ENCODE measurements at places on chromosomes 3 and 15.

DNA sequence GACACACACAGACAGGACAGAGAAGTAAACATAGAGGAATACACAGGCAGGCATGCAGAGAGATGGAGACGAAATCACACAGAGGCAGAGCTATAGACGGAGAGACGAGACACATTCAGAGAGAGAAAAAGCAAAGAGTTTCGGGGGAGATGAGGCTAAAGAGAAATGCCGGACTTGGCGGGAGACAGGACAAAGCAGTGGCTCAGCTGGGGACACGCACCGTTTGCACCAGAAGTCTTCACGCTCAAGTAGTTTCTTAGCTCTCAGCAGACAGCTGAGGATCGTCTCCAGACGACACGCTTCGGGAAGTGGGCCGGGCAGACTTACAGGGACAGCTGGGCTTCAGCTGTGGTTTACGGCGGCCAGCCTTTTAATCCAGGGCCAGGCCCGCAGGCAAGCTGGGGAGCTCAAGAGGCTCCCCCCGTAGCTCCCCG, 56.2 kb upstream of the DLG1 start:
- DNase-seq: peak; percentile 18

DNA sequence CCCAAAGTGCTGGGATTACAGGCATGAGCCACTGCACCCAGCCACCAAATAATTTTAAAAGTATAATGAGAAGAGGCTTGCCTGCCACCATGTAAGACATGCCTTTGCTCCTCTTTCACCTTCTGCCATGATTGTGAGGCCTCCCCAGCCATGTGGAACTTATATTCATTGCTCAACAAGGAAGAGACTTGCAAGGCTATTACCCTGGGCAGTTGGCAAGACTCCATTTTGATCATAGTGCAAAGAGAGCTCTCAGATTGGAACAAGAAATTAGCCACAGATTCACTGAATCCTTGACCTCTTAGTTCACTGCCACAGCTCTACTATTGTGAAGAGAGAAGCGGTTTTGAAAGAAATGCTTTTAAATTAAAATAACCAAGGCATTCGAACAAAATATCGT, 6.1 kb downstream of the SCAP start:
- DNase-seq: no peak

DNA sequence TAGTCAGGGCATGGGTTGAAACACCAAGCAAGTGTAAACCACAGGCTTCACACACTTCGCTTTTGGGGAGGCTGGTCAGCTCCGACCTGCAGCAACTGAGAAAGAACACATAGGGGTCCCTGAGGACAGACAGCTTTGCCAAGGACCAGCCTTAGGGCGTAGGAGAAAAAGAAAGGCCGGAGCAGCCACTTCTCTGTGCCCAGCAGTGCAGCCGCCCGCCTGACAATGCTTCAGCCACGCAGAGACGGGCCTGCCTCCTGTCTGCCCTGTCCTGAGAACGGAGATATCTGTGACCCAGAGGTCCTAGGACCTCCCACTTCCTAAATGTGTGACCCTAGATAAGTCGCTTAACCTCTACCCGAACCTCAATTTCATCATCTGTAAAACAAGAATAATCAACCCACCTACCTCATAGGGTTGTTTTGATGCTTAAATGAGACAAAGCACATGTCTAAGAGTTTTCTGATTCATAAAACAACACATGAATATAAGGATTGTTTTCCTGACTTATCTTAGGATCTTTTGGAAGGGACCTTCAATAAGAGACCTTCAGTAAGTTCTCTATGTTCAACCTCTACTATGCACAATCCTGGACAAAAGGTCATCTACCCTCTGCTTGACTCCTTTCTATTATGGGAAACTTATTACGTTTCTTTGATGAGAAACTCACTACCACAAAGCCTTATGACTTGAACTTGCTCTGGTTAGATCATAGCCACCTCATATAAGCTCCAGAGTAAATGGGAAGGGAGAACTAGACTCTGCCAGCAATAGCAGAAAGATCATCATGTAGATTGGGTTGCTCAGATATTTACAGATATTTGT, 32.9 kb upstream of the RFTN1 start:
- DNase-seq: no peak

DNA sequence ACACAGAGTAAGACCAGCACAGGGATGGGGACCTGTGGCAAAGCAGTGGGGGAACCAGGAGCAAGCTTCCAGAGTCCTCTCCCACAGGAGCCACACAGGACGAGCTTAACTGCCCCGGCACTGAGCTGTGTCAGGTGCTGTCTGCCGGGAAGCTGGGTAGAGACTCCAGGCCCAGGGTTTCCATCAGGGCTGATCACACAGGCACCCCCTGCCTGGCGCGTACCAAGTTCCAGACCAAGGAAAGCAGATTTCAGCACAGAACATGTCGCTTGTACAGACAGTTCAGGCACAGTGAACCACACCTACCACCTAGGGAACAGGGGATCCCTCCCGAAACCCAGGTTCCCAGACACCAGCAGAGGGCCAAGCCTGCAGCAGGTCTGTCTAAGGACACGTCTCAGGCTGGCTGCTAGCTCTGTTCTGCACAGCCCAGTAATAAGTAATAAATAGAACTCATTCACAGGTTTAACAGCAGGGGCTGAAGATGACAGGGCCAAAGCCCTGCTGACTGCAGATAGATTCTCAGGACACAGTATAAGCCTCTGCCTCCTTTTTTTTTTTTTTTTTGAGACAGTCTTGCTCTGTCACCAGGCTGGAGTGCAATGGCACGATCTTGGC, 30.2 kb upstream of the OCA2 start:
- no peak for DNase-seq

DNA sequence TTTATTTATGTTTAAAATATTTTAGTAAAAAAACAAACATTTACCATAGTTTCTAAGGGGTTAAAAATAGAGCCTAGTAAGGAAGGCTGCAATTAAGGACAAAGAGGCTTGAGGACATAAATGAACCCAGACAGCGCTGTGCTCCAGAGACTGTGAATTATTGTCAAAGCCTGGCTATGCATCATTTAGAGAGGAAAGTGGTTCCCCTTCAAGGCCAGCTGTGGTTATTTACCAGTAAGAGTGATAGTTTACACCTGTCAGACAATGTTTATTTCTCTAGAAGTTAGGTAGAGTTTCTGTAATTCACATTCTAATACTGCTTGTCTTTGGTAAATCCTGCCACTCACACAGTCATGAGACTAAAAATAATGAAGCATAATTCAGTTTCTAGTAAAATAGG, 32.4 kb upstream of the PIK3R4 start:
- DNase-seq: no peak
